ENCODE measurements at places on chromosomes 5 and 9.

GRCh38 chr5:82347201-82347865 is 69.2 kb upstream of the RPS23 start:
- DNase-seq: no peak

DNA sequence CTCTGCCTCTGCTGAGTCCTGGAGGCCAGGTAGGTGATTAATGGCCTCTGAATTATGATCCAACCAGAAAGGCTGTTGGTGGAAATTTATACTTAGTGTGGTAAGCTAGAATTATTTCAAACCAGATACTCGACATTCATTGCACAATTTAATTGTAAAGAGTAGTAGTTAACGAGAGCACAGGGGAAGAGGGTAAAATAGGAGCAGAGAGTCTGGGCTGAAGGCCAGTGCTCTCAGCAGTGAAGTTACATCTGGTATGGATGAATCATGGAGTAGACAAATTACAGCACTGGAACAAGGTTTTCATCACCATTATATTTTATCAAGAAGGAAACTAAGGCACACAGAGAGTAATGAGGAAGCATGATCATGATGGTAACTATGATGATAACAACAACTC is 92.5 kb downstream of the TLR4 start:
- no peak for DNase-seq

DNA sequence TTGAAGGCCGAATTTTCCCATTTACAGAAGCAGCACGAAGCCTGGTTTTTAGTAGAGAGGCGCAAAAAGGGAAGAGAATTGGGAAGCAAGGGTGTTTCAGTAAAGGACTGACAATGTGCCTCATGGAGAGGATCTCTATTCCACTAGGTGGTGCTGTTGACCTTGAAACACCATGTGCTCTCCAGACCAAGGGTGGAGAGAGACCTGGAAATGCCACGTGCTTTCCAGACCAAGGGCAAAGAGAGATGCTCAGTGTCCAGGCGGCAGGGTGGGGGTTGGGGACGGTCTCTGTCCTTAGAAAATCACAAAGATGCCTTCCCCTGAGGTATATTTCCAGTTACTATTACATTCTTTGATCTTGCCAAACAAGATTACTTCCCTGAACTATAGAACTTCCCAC is 425.3 kb downstream of the CSNK1G3 start:
- DNase-seq: no peak

DNA sequence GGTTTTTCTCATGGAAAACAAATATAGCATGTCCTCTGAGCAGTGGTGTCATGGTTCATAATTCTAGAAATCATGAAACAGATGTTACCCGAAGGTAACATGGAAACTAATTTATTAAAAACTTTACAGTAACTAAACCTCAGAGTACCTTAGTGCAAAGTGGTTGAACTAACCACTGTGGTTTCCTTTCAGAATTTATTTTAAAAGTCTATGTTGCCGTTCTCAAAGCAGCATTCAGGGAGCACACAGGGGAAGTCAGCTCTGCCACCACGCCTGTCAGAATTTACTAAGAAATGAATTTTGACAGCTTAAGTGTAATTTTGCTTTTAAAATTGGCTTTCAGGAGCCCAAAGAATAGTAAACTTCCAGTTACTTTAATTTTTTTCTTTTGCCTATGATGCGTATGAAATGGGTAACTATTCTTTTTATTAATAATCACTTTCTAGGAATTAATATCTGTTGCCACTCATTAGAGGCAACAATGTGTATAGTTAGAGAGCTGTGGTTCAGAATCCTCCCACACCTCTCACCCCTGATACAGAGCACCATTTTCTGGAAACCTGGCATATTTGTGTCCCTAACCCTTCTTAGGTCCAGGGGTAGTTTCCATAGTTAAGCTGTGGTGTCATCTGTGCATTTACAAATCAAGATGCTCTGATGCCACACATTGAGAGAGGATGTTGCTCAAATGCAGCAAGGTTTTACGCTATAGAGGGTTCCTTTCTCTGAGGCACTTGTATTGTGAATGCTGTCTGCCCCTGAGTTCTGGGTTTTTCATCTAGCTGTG is 202.6 kb downstream of the ZSWIM6 start:
- no peak for DNase-seq

- no peak for DNase-seq
These were observed 157.4 kb downstream of the NR3C1 start for GRCh38 chr5:143245929-143246561.

- DNase-seq: no peak
These were observed 94.1 kb upstream of the TRIM32 start for GRCh38 chr9:116592970-116593369.

DNA sequence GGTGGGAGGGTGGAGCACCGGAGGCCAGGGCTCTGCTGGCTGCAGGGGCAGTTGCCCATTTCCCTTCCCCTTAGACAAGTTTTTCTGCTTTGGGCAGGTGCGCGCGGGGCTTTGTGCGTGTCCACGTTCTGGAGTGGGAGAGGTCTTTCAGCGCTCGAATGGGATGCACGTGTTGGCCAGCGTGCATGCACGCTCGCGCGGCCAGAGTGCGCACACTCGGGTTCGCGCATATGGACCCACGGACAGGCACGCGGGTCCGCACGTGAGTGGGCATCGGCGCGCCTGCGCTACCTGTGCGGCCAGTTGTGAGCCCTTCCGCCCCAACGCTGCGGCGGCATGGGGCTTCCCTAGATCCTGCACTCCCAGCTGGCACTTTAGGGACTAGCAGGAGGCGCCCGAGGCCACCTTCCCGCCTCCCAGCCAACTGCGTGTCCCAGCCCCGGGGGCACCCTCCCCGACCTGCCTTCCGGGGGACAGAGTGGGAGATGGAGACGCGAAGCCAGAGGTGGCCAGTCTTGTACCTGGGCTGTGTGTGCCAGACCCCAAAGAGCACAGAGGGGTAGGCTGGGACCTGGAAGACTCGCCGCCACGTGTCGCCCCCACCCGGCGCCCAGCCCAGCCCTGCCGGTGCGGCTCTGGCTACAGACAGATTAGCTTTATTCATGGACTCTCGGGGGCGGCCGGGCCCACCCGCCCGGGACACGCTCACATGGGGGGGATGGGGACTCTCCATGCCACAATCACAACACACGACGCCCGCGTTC is 9.8 kb upstream of the GPRIN1 start:
- DNase-seq: no peak

DNA sequence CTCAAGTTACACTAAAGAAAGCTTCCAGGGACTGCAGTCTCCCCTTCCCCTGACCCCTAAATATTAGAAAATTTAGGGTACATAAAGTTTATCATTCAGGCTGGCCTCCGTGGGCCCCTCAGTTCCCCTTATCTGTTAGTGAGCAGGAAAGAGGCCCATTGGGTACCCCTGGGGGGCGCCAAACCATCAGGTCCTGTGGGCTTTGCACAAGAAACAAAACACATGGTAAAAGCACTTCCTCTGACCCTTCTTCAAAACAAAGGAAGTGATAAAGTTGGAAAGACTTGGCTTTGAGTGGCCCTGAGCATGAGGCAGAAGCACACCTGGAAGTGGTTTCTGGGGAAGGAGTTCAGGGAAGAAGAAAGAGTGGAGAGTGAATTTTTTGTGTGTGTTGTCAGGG is 213.0 kb downstream of the SMARCA2 start:
- no peak for DNase-seq

- DNase-seq: no peak
These were observed 489.3 kb upstream of the RORB start for GRCh38 chr9:74007833-74008232.

DNA sequence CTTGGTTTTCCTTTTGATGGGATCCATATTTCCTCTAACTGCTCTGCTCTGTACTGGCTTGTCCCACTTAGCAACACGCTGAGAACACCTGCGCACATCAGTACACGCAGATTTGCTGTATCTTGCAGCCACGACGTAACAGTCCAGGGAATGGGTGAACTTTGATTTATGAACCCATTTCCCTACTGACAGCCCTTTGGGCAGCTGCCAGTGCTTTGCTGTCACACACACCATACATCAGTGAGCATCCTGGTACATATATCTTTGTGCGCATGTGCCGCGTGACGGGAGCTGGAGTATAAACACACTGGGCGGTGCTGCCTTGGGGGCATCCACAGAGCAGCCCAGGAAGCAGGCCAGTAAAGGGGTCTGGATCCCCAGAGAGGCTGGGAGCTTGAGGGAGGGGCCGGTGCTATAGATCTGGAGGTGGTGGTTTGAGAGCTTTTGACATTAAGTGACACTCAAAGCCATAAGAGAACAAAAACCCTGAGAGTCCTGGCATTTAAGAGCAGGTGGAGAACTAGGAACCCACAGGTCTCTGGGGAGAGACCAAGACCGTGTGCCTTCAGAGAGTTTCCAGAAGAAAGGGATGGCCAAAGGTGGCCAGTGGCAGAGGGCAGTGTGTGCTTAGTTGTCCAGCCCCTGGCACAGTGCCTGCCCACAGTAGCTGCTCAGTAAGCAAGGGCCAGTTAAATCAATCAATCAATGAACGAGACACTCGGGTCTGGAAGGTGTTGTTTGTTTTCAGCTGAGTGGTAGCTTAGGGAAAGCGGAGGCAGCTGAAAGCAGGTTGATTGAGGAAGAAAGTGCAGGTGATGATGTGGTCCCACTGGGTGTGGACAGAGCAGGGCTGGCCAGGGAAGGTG is 53.7 kb downstream of the LMX1B start:
- no peak for DNase-seq

GRCh38 chr9:112061152-112061740 is 113.9 kb downstream of the SUSD1 start:
- DNase-seq: no peak

- no peak for DNase-seq
These were observed 40.9 kb downstream of the ANGPTL2 start for GRCh38 chr9:127081250-127082185.

DNA sequence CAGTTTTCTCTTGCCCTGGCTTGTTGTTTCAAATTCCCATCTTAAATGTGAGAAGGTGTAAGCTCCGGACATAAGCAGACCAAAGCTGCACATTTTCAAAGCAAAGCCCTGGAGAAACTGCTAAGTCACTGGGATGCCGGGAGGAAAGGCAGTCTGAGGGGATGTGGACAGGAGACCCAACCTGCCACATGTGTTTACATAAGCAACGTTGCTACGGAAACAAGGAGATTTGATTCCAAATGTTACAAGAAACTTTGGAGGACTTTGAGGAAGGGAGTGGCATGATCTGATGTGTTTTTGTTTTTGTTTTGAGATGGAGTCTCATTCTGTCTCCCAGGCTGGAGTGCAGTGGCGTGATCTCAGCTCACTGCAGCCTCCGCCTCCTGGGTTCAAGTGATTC is 25.7 kb upstream of the INSYN2B start:
- no peak for DNase-seq

DNA sequence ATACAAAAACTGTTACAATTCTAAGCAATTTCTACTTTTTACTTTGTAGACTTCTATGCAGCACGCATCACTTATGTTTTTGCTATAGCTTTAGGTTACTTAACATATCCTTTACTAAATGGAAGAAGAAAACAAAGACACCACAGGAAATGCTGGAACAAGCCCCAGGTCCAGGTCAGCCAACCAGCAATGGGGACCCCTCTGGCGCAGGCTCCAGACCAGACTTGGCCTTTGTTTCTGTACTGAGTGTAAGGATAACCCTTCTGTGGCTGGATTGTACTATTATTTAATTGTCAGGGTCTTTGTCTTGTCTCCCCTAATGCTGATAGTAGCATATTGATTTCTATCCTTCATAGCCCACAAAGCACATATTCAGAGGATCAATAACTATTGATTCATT is 4.2 kb downstream of the SEMA4D start:
- no peak for DNase-seq

All from activated naive CD4-positive, alpha-beta T cell treated with anti-CD3 and anti-CD28 coated beads, Interleukin-2, amount 50 U/mL, for 16 hours (primary cell).